ENCODE measurements at places on chromosomes 12 and 14. TPM values are rescaled to one million over a fixed set of nuclear protein-coding genes. Genes with fewer than 3 reads are reported as not detected.

The TSPAN11 gene
- total RNA-seq, result 2.3 TPM

The GPR135 gene
- 1.1 TPM for total RNA-seq

The LRP1-AS gene
- not detected for total RNA-seq

The KLRC1 gene
- not detected for total RNA-seq

The CLEC1B gene
- not detected for total RNA-seq

The HEBP1 gene
- 35.7 TPM for total RNA-seq

Measured in bladder microvascular endothelial cell (primary cell).